ENCODE measurements at places on chromosomes 3 and 15. TPM values are rescaled to one million over a fixed set of nuclear protein-coding genes. Genes with fewer than 3 reads are reported as not detected.
A peak's percentile ranks its signal among the peaks of the same experiment; 100 is the strongest.

C3orf20 gene
- total RNA-seq, result 0.20 TPM

GRCh38 chr3:39021029-39021428, 30.7 kb downstream of the SCN11A start:
- no peak for DNase-seq
- H3K4me3 ChIP-seq, result no peak overlapping the region
- H3K27me3 ChIP-seq, result peaks cover 8% of the 10 kb centered on the region
- H3K27ac ChIP-seq, result no peak overlapping the region
- H3K36me3 ChIP-seq, result no peaks in the 10 kb centered on the region

- no peaks in the 10 kb centered on the region for H3K36me3 ChIP-seq
- no peaks in the 10 kb centered on the region for H3K27me3 ChIP-seq
- peaks cover 33% of the 10 kb centered on the region for H3K4me1 ChIP-seq
Measured at GRCh38 chr3:52061121-52061910, 4.9 kb upstream of the DUSP7 start.

GRCh38 chr3:15535732-15536131, 14.2 kb upstream of the COLQ start:
- H3K36me3 ChIP-seq, result no peaks in the 10 kb centered on the region
- peaks cover 8% of the 10 kb centered on the region for H3K4me1 ChIP-seq
- H3K27ac ChIP-seq, result peak overlapping the region; percentile 60
- DNase-seq, result no peak

DNA sequence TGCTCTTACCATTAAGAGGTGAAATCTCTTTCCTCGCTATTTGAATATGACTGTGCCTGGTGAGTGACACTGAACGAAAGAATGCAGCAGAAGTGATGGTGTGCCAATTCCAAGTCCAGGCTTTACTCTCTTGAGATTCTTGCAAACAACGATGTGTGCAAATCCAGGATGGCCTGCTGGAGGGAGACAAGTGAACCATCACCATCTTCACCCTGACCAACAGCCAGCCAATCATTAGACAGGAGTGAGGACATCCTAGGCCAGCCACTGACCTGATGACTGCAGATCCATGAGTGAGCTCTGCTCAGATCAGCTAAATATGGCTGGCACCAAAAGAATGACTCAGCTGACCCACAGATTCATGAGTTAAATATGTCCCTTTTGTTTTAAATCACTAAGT, 878.0 kb downstream of the PDCD6IP start:
- DNase-seq, result no peak
- no peaks in the 10 kb centered on the region for H3K4me1 ChIP-seq
- H3K36me3 ChIP-seq, result no peaks in the 10 kb centered on the region
- no peak overlapping the region for H3K27ac ChIP-seq

ADAM10 gene
- 192 TPM for total RNA-seq

DNA sequence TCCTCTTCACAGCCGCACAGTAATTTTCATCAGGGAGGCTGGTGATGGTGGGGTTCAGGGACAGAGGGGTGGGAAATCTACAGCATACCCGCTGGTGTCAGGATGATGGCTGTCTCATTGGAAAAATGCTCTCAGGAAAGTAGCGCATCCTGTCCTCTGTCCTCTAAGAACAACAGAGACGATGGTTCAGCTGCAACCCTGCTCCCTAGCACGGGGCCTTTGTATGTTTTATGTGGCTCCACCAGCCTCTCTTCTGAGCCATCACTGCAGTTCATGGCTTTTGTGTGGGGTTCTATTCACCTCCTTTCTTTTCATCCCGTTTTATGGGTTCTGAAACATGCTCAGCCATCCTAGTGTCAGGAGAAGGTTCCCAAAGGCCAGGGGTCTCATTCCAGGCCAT, 68.9 kb downstream of the EPHB1 start:
- no peaks in the 10 kb centered on the region for H3K4me1 ChIP-seq
- DNase-seq, result no peak
- no peaks in the 10 kb centered on the region for H3K27me3 ChIP-seq
- H3K36me3 ChIP-seq, result no peaks in the 10 kb centered on the region
- H3K4me3 ChIP-seq, result no peak overlapping the region

- H3K4me3 ChIP-seq, result no peak overlapping the region
- H3K27ac ChIP-seq, result no peak overlapping the region
- no peaks in the 10 kb centered on the region for H3K36me3 ChIP-seq
- DNase-seq, result no peak
- peaks cover 10% of the 10 kb centered on the region for H3K4me1 ChIP-seq
- no peaks in the 10 kb centered on the region for H3K27me3 ChIP-seq
Measured at GRCh38 chr3:32240159-32240545, 1.7 kb downstream of the CMTM8 start.

POTEB3 gene
- not detected for total RNA-seq

GPR171 gene
- total RNA-seq, result 40.4 TPM

DNA sequence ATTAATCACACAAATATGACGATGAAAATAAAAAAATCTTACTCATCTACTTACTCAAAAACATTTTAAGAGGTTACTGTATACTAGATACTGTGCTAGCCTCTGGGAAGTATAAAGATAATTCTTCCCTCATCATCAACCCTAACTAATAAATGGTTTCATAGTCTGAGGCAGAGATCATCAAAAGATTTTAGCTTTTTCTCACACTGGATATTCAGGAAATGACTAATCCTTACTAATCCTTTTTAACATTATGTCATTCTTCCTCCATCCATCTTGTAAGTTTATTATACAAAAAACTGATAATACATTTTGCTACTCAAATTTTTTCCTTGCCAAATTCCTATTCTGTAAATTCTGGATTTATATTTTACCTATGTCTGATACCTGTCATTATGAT, 29.7 kb downstream of the ACAD11 start:
- H3K4me3 ChIP-seq, result no peak overlapping the region
- no peak overlapping the region for H3K27ac ChIP-seq
- no peaks in the 10 kb centered on the region for H3K36me3 ChIP-seq
- no peaks in the 10 kb centered on the region for H3K4me1 ChIP-seq
- no peaks in the 10 kb centered on the region for H3K27me3 ChIP-seq

- H3K4me1 ChIP-seq, result no peaks in the 10 kb centered on the region
- no peak for DNase-seq
- H3K36me3 ChIP-seq, result no peaks in the 10 kb centered on the region
- no peak overlapping the region for H3K4me3 ChIP-seq
Measured at GRCh38 chr3:20930034-20930433, 744.0 kb upstream of the SGO1 start.

DNA sequence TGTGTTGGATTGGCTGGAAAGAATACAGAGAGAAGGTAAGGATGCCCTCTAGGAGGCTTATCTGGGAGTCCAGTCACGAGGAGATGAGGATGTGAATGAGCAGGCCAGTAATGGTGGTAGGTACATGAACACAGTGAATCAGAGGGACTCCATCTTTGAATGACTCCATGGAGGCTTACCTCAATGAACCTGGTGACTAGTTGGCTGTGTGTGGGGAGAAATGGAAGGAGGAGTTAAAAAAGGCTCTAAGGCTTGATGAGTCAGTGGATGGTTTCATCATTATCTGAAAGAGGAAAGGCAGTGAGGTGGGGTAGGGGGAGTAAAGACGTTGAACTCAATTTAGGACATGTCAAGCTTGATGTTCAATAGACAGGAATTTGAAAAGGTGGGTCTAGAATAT, 61.1 kb downstream of the KCNAB1 start:
- no peak overlapping the region for H3K4me3 ChIP-seq

PAK6 gene
- total RNA-seq, result 1.8 TPM

DNA sequence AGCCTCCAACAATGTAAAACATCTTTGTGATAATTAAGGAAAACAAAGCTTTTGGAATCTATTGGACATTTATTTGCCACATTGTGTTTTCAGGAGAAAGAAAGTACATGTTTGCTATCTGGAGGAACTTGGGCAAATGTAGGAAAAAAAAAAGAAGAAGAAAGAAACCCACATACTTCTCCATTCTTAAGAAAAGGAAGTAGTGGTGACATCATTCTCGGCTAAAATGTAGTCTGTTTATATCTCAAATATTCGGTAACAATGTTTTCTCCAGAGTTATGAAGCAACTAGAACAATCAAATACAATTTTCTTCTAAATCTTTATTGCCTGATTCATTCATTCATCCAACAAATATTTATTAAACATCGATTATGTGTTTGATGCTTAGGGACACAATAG, 2.3 kb upstream of the TGFBR2 start:
- peak overlapping the region; percentile 97 for H3K27ac ChIP-seq
- H3K36me3 ChIP-seq, result no peaks in the 10 kb centered on the region
- H3K27me3 ChIP-seq, result no peaks in the 10 kb centered on the region
- no peak for DNase-seq
- H3K4me1 ChIP-seq, result peaks cover 71% of the 10 kb centered on the region
- H3K4me3 ChIP-seq, result peak overlapping the region; percentile 88

- no peaks in the 10 kb centered on the region for H3K36me3 ChIP-seq
- H3K27ac ChIP-seq, result peak overlapping the region; percentile 57
- no peaks in the 10 kb centered on the region for H3K4me1 ChIP-seq
- H3K27me3 ChIP-seq, result no peaks in the 10 kb centered on the region
- H3K4me3 ChIP-seq, result no peak overlapping the region
- DNase-seq, result no peak
Measured at GRCh38 chr3:169218314-169218983, 445.1 kb downstream of the MECOM start.

- peaks cover 5% of the 10 kb centered on the region for H3K36me3 ChIP-seq
- H3K27me3 ChIP-seq, result no peaks in the 10 kb centered on the region
- peak; percentile 52 for DNase-seq
Measured at GRCh38 chr3:46668591-46668990, 24.9 kb downstream of the ALS2CL start.

DUOXA2 gene
- total RNA-seq, result not detected

- H3K4me1 ChIP-seq, result no peaks in the 10 kb centered on the region
- H3K27ac ChIP-seq, result no peak overlapping the region
- H3K36me3 ChIP-seq, result no peaks in the 10 kb centered on the region
- H3K4me3 ChIP-seq, result no peak overlapping the region
- no peak for DNase-seq
Measured at GRCh38 chr15:73344056-73344455, 24.7 kb downstream of the HCN4 start.

PIERCE2 gene
- 0.97 TPM for total RNA-seq

QARS1 gene
- 230 TPM for total RNA-seq

PRC1 gene
- 40.0 TPM for total RNA-seq

GRCh38 chr3:31472479-31473390, 60.0 kb upstream of the STT3B start:
- no peaks in the 10 kb centered on the region for H3K36me3 ChIP-seq
- H3K27me3 ChIP-seq, result no peaks in the 10 kb centered on the region
- H3K27ac ChIP-seq, result no peak overlapping the region
- no peak overlapping the region for H3K4me3 ChIP-seq

- H3K4me1 ChIP-seq, result no peaks in the 10 kb centered on the region
- H3K36me3 ChIP-seq, result no peaks in the 10 kb centered on the region
- DNase-seq, result no peak
- no peak overlapping the region for H3K27ac ChIP-seq
- H3K4me3 ChIP-seq, result no peak overlapping the region
Measured at GRCh38 chr3:76841747-76842146, 198.2 kb upstream of the ROBO2 start.

Measured in spleen (tissue), 13 donors.